ENCODE measurements at places on chromosomes 7 and 10. TPM values are rescaled to one million over a fixed set of nuclear protein-coding genes. Genes with fewer than 3 reads are reported as not detected.

SPAM1 gene
- total RNA-seq = not detected

GRCh38 chr7:94367949-94368348, 26.7 kb upstream of the COL1A2 start:
- no peak for DNase-seq

GRCh38 chr10:122990278-122990677, 10.1 kb downstream of the PSTK start:
- no peak for DNase-seq

GRCh38 chr7:114644455-114644854, 229.8 kb downstream of the FOXP2 start:
- no peak for DNase-seq

DNA sequence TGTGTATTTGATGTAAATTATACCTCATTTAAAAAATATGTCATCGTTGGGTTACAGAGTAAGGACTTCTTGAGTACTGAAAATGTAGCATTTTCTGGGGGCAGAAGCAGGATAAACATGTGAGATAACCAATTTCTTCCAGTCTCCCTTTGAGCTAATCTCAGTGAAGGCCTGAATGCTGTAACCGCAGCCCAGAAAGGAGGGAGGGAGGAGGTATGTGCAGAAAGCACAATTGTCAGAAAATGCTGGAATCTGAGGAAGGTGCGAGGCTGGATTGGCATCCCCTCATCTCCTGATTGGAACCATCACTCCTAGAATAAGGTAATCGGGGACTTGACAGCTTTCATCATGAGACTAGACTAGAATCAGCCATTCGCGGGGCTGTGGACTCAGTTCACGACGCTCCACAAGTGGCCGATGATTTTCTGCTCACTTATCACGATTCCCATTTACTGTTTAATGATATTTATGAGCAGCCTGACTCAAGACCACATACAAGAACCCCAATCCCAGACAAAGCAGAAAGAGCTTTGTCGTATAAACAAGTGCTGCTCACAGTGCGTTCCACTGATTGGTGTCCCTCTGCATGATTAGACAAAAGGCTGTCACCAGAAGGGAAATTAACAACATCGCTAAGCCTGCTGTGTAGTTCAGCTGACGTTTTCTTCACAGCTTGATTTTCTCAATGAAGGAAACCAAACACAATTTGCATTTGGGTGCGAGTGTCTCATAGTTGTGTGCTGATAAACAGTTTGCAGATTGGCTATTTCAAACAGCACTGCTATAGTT, 93.2 kb downstream of the SVIL start:
- no peak for DNase-seq

- no peak for DNase-seq
Measured at GRCh38 chr10:37619336-37619735, 238.1 kb downstream of the ZNF248 start.

- DNase-seq = no peak
Measured at GRCh38 chr10:63631991-63632390, 110.8 kb downstream of the REEP3 start.

All from urinary bladder (tissue), 4 donors.